ENCODE measurements at places on chromosomes 4 and X. TPM values are rescaled to one million over a fixed set of nuclear protein-coding genes. Genes with fewer than 3 reads are reported as not detected.

DNA sequence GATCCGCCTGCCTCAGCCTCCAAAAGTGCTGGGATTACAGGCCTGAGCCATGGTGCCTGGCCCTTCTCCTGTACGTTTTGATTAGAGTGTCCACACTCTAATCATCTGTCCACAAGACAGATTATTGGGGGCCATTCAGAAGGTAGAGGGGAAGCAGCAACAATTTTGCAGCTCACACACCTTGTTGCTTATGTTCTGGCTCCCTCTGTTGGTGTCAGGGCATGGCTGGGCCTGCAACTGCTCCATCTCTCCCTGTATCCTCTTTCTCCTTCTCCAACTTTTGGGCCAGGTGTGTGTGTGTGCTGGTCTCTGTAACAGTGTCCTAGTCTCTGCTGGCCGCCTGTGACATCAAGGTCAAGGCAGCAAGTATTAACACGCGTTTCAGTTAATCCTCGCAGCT is 125.5 kb upstream of the MBNL3 start:
- no peaks in the 10 kb centered on the region for H3K4me1 ChIP-seq
- H3K4me3 ChIP-seq = no peak overlapping the region
- H3K27ac ChIP-seq = no peak overlapping the region
- no peak for DNase-seq

DNA sequence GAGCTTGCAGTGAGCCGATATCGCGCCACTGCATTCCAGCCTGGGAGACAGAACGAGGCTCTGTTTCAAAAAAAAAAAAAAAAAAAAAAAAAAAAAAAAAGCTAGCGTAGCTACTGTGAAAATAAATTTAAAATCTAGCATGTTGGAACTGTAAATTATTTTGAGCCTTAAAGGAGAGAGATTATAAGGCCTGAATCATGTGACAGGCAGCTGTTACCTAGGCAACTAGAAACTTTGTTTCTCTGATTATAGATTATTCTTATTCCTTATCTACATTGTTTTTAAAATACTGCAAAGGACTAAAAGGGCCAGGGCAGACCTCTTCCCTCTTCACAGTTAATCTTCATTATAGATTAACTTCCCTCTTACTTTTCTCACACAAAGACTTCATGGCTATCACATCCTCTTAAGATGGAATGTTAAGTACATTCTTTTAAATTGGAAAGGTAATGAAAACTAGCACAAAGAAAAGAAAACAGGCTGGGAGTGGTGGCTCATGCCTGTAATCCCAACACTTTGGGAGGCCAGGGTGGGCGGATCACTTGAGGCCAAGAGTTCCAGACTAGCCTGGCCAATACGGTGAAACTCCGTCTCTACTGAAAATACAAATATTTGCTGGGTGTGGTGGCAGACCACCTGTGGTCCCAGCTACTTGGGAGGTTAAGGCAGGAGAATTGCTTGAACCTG is 21.1 kb upstream of the PDS5A start:
- H3K27ac ChIP-seq = no peak overlapping the region
- H3K36me3 ChIP-seq = no peaks in the 10 kb centered on the region
- H3K4me1 ChIP-seq = no peaks in the 10 kb centered on the region
- DNase-seq = no peak
- H3K27me3 ChIP-seq = no peaks in the 10 kb centered on the region
- H3K4me3 ChIP-seq = no peak overlapping the region

DNA sequence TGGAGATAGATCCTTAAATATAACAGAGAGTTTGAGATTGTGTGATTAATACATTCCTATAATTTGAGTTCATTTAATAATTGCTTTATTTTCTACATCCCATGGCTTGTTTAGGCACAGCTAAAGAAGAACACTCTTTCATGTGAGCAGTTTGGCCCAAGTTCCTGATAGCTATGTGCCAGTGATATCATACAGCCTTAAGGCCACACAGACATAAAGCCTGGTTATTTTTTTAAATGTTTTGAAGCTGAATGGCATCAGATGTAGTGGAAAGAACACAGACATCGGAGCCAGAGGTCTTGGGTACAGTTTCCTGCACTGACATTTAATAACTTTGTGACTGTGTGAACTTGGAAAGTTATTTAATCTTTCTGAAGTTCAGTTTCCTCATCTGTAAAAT is 7.0 kb upstream of the NDNF start:
- H3K4me3 ChIP-seq = no peak overlapping the region
- H3K4me1 ChIP-seq = peaks cover 8% of the 10 kb centered on the region
- peaks cover 3% of the 10 kb centered on the region for H3K36me3 ChIP-seq

The SHOX gene
- total RNA-seq = not detected

Data from activated T-cell treated with anti-CD3 and anti-CD28 coated beads, Interleukin-2, amount 50 U/mL, for 72 hours (primary cell).